ENCODE measurements at places on chromosomes 2 and 18.

DNA sequence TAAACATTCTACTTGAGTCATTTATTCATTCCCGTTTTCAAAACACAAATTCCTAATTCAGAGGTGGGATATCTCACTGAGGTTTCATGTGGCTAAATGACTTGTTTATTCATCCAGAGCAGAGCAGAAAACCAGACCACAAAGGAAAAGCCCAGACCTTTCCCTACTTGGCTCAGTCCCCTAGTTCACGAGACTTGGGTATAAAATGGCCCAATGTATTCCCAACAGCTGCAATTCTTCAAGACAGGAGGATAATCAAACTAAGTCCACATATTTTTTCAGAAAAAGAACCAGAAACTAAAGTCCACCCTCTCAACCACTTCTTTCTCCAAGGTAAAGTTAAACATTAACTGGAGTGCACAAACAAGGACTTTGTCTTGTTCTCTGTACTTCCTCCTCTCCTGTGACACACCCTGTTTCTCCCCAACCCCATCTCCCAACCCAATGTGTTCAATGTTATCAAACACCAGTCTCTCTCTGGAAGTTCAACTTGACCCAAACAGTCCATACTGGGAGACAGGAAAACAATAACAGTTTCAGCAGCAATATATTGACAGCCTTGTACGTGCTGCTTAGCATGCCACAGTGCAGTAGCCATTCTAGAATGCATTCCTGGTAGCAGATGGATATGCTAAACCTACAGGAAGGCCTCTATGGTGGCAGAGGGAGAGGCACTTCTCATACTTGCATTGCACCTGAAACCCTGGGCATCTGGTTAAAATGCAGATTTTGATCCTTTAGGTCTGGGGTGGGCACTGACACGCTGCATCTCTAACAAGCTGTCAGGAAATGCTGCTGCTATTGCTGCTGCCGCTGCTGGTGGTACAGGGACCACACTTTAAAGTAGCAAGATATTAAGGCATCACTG lies 110.7 kb downstream of the INO80D start:
- DNase-seq, result no peak

- no peak for DNase-seq
Observed at GRCh38 chr2:230668939-230669303, 43.7 kb upstream of the CAB39 start.

DNA sequence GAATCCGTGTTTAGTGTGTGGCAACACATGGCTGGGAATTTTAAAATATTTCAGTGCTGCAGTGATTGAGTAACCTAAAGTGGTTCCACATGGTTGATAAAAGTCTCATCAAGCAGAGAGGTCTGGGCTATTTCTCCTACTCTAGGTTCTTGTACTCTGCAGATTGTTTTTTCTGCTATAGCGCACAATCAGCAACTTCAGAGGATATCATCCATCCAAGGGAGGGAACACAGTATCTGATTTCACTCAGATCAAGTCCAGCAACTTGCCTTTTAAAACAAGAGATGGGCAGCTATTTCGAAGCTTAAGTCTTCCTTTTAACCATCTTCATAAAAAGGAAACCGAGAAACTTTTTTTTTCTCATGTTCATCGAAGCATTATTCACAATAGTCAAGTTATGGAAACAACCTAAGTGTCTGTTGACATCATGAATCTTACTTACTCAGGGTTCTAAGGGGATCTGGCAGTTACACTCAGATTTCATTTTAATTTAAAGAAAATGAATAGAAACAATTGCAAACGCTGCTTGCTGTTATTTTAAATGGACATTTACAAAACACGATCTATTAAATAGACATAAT lies 172.7 kb upstream of the TRIB2 start:
- no peak for DNase-seq

GRCh38 chr18:49617329-49617695 lies 55.5 kb downstream of the LIPG start:
- DNase-seq, result no peak

GRCh38 chr2:20381457-20381856 lies 30.8 kb upstream of the PUM2 start:
- no peak for DNase-seq

- DNase-seq, result no peak
Observed at GRCh38 chr18:46718501-46719341, 38.1 kb downstream of the ST8SIA5 start.

DNA sequence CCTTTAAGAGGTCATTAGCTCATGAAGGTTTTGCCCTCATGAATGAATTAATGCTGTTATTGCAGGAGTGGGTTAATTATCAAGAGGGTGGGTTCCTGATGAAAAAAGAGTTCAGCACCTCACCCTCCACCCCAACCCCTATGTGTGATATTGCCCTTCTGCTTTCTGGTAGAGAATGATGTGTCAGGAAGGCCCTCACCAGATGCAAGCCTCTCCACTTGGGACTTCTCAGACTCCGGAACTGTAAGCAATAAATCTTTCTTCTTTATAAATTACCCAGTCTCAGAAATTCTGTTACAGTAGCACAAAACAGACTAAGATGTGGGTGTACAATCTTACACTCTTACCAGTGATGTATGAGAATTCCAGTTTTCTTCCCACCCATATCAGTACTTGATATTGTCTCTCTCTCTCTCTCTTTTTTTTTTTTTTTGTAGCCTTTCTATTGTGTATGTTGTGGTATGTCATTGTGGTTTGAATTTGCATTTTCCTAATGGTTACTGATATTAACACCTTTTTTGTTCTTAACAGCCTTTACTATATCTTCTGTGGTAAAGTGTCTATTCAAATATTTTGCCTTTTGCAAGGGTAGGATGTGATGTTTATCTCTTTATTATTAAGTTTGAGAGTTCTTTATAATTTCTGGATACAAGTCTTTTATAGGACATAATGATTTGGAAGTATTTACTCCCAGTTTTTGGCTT lies 10.4 kb upstream of the MAP2 start:
- DNase-seq, result no peak

DNA sequence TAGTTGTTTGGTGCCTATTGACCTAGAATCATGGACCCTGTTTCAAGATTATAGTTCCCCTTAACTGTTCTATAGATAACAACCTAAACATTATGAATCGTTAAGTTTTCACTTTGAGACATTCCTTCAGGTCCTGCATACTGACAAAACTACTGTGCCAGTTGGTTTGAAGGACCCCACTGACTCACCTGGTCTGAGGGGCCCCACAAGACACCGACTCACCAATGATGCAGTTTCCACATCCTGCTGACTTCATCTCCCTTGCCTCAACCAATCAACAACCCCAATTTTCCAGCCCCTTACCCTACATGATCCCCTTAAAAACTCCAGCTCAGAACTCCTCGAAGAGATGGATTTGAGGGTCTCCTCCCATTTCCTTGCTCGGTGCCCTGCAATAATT lies 89.6 kb upstream of the CCDC141 start:
- DNase-seq, result no peak

GRCh38 chr2:20149703-20150030 lies 75.3 kb downstream of the SDC1 start:
- no peak for DNase-seq

DNA sequence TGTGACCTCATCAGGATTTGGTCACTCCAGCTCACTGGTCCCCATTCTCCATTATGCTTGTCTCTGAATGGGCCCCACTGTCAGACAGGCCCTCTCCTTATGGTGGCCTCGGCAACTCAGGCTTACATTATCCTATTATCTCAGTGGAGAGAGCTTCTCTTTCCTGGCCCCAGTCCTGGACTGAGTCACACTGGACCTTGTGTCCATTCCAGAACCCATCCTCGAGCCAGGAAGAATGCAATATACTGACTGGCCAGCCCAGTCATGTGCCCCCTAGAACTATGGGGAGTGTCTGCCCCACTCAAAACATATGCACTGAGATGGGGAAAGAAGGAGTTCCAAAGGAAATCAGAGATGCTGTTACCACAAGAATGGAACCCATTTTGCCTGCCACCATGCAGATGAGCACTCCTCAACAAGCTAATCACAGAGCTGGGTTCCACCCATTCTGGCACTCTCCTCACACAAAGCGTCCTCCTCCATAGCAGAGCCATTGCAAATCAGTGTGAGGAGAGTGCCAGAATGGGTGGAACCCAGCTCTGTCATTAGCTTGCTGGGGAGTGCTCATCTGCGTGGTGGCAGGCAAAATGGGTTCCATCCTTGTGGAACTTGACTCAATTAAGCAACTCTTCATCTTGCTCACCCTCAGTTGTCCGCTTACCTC lies 71.9 kb downstream of the CHRNA1 start:
- no peak for DNase-seq

Data from activated naive CD8-positive, alpha-beta T cell treated with anti-CD3 and anti-CD28 coated beads for 36 hours (primary cell).